ENCODE measurements at places on chromosomes 2 and 18.
A peak's percentile ranks its signal among the peaks of the same experiment; 100 is the strongest.

DNA sequence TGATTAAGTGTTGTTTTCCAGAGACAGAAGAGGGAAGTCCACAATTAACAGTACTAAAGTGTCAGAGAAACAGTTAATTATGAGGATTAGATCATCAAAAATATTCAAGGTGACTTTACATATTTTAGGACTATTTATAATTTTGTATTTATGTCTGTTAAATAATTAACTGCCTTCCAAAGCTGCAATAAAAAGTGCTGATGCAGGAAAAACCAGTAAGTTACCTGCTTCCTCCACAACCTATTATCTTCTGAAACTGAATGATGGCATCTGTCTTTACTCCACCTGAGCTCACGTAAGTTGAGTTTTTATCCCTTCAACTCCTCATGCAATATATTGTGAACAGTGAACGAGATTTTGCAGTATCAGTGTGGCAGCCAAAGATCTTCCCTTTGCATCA lies 570.7 kb downstream of the THSD7B start:
- no peak for DNase-seq

DNA sequence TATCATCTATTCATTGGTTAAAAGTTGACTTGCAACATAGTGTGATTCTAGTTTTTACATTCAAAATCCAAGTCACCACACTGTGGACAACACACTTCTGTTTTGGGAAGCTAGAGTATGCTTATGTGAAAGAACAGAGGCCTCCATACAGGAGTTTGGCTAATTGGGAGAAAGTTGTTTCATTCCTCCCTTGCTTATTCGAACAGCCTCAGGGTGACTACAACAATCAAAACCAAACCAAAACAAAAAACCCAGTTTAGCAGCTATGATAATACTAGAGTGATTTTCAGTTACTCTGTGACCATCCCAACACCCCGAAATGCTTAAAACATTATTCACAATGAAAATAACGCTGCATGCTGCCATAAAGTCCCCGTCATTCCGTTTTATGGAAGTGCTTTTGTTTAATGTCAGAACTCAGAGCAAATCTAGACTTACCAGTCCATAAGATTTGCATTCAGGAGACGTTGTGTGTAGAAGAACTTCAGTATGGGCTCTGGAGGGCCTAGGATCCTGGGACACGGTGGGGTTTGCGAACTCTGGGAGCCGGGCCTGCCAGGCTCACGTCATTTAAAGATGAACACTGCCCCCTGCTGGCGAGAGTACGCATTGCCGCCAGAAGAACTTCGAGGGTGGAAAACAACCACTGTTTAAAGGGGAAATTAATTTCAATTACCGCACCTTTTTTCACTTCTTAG lies 111.4 kb downstream of the FTCDNL1 start:
- peak; percentile 38 for DNase-seq

DNA sequence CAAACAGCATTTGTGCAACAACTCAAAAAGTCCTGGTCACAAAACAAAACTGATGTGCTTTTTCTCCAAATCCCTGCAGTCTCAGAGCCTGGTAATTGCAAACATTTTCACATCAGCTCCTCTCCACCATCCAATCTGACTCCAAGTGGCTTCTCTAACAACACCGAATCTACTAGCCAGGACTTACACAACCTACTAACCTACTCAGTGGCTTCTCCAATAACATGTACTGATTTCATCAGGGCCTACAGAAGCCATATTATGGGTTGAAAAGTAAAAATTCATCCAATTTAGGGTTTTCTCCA lies 104.3 kb downstream of the COLEC12 start:
- DNase-seq = no peak

- no peak for DNase-seq
These were observed 29.2 kb upstream of the MSH2 start for GRCh38 chr2:47373747-47374146.

DNA sequence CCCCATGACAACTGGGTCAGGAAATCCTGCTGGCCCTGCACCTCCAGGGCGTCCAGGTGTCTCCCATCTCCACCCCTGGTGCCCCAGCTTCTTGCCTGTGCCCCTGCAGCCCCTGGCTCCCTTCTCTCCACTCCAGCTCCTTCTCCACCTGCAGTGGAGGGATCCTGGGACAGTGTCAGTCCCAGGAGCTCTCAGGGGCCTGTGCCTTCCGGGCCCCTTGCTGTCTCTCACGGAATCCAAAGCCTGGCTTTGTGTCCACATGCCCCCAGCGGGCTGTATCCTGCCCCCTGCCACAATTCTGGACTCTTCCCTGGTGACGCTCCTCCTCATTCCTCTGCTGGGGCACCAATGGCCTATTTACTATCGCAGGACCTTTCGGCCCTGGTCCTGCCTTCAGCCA lies 58.2 kb downstream of the MYT1L start:
- DNase-seq = no peak

- DNase-seq = no peak
These were observed 25.7 kb downstream of the DIS3L2 start for GRCh38 chr2:231987124-231987727.

GRCh38 chr18:26074246-26074645 lies 16.2 kb downstream of the SS18 start:
- DNase-seq = no peak

DNA sequence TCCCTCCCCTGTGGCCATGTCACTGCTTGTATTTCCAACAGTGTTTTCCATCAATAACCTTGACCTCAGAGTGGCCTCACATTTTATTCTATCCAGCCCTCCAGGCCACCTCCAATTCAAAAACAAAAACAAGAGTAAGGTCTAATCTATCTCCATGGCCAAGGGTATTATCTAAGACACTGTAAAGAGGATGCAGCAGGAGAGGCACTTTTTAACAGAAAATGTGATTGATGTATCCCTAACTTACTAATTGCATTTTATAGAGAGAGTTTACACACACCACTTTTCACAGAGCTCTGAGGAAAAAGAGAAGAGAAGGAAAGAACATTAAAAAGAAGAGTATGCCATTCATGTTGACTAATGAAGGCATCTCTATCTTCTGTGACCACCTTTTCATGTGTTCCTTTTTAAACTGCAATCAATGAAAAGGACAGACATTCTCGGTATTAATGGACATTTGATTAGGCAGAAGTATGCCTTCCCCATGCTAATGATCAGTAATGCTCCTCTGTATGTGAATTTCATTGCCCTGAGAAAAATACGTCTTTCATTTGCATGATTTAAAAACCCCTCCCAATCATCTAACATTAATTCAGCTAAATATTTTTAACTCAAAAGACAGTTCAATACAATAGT lies 653.3 kb upstream of the POU3F3 start:
- no peak for DNase-seq

GRCh38 chr2:216716109-216716508 lies 20.8 kb upstream of the IGFBP5 start:
- no peak for DNase-seq

DNA sequence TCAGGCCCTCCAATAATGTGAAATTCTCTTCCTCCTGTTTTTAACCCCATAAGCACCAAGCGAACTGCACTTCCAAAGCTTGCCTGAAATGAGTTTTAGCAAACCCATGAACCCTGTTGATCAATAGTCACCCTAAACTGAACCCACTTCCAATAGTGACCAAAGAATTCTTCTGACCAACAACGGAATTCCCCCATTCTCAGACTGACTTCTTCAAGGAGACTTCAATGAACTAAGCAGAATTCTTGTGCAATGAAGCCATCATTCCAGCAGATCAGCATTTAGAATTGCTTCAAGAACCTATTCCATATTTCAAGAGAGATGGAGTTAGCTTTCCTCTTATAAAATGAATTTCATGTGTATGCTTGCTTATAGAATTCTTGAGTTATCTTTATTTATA lies 176.9 kb upstream of the FN1 start:
- DNase-seq = no peak

GRCh38 chr18:76349067-76349715 lies 145.9 kb downstream of the ZNF516 start:
- DNase-seq = peak; percentile 34

DNA sequence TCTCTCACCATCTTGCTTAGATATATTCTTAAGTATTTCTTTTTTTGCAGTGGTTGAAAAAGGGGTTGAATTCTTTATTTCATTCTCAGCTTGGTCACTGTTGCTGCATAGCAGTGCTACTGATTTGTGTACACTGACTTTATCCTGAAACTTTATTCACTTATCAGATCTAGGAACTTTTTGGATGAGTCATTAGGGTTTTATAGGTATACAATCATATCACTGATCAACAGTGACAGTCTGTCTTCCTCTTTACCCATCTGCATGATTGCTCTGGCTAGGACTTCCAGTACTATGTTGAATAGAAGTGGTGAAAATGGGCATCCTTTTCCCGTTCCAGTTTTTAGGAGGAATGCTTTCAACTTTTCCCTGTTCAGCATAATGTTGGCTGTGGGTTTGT lies 6.5 kb downstream of the STARD6 start:
- DNase-seq = no peak

DNA sequence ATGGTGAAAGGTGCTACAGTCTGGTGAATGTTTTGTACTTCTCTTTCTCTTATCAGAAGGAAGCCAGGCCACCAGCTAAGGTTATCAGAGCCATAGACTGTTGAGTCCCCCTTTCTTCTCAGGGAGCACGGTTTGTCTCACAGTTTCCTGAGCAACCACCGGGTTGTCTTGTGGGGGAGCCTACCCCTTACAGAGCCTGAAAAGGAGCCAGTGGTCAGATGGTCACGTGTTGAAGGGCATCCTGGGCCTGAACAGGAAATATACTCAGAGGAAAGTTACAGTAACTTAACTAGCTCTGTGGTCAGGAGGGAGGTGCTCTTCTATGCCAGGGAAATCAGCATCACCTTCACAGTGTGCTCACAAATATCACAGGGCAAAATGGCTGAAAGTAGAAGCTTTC lies 11.6 kb downstream of the CD28 start:
- peak; percentile 15 for DNase-seq

DNA sequence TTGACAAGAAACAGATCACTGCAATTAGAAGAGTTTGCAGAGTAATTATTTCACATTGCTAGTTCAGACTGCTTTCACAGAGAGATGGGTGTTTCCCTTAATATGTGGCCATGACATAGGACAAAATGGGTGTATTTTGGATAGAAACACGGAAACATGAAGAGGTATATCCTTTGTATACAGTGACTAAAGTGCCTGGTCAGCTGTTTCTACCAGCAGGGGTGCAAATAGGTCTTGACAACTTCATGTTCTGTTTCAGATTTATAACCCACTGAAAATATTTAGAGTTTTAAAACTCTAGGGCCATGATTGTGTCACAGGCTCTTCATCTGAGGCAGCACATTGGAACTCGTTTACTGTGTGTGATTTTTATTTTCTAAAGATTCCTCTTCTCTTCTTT lies 357.1 kb upstream of the TNP1 start:
- no peak for DNase-seq

DNA sequence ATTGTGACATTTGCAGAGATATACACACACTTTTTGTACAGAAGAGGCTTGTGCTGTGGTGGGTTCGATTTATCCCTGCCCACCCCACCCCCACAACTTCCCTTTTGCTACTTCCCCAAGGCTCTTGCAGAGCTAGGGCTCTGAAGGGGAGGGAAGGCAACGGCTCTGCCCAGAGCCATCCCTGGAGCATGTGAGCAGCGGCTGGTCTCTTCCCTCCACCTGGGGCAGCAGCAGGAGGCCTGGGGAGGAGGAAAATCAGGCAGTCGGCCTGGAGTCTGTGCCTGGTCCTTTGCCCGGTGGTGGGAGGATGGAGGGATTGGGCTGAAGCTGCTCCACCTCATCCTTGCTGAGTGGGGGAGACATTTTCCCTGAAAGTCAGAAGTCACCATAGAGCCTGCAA lies 40.0 kb downstream of the STEAP3 start:
- no peak for DNase-seq
